ENCODE measurements at places on chromosomes 7 and 10.
A peak's percentile ranks its signal among the peaks of the same experiment; 100 is the strongest.

GRCh38 chr10:42962110-42962901, 114.6 kb upstream of the RET start:
- DNase-seq: no peak

GRCh38 chr10:102065561-102066398, 631 bp downstream of the HPS6 start:
- no peak for DNase-seq

GRCh38 chr10:36281831-36282331, 639.8 kb upstream of the FZD8 start:
- no peak for DNase-seq

DNA sequence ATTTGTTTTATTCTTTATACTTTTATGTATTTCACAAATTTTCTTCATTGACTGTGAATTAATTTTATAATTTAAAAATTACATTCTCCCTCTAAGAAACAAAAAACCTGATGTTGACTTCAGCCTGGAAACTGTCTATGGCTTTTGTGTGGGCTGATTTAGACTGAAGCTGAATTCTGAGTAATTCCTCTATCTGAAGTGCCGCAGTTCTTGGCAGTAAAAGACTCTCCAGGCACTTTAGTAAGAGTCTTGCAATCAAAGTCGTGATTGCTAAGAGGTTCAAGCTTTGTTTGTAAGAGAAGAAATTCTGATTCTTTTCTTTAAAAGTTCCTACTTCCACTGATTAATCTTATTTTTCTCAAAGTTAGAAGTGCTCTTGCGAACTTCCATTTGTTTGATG, 3.4 kb upstream of the CEP41 start:
- DNase-seq: no peak

- peak; percentile 26 for DNase-seq
Measured at GRCh38 chr7:44587843-44588711, 6.0 kb upstream of the TMED4 start.

GRCh38 chr10:102752266-102752930, 8.7 kb downstream of the WBP1L start:
- no peak for DNase-seq

- no peak for DNase-seq
Measured at GRCh38 chr7:34622771-34623250, 35.2 kb upstream of the NPSR1 start.

GRCh38 chr10:74612195-74612594, 214.2 kb upstream of the KAT6B start:
- DNase-seq: no peak

DNA sequence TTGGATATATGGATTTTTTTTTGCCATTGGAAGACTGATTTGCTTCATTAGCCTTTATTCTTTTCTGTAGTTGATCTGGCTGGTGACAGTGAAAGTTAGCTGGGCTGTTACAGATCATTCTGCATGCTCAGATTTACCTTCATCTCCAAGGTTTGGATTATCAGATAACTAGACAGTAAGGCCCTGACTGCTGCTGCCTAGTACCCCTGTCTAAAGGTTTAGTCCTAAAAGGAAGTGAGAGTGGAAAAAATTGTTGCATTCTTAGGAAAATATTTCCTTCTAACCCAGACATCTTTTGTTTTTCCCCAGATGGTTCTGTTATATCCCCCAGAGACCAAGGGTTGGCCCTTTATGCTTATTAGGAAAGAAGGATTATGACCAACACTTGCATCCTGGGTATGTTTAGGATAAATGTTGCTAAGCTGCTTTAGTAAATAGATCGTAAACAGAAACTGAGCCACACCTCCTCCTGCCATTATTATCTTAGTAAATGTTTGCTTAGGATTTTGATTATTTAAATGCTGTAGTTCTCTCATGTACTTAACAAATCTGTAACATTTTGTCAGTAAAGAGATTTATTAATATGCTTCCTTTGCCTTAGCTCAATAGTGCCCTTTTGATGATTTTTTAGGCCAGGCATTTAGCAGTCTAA, 44.4 kb downstream of the MCU start:
- DNase-seq: no peak

DNA sequence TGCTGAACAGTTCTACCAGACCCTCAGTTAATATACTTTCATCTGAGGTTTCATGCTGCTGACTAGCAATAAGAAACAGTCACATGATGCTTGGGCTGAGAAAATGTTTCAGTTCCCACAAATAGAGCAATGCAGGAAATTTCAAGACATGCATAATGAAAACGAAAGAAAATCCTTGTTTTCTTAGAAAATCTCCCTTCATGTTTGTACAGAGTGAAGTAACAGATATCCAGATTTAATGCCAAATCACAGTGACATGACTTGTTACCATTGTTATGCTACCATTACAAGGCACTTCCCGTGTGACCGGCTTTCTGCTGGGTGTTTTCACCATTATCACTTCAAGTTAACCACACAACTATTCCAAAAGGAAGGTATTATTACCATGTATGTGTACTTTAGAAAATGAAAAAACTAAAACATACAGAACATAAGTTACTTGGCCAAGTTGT, 121.7 kb downstream of the DOCK4 start:
- DNase-seq: no peak
